ENCODE measurements at places on chromosomes 2 and 18.
A peak's percentile ranks its signal among the peaks of the same experiment; 100 is the strongest.

GRCh38 chr18:26483633-26484032, 64.7 kb downstream of the KCTD1 start:
- no peaks in the 10 kb centered on the region for H3K27me3 ChIP-seq
- DNase-seq, result no peak
- H3K27ac ChIP-seq, result no peak overlapping the region
- no peak overlapping the region for H3K4me3 ChIP-seq
- H3K4me1 ChIP-seq, result peaks cover 36% of the 10 kb centered on the region
- no peaks in the 10 kb centered on the region for H3K36me3 ChIP-seq

GRCh38 chr2:140248623-140249022, 1468.4 kb upstream of the NXPH2 start:
- DNase-seq, result no peak
- H3K4me1 ChIP-seq, result no peaks in the 10 kb centered on the region
- no peak overlapping the region for H3K4me3 ChIP-seq
- no peak overlapping the region for H3K27ac ChIP-seq
- H3K36me3 ChIP-seq, result no peaks in the 10 kb centered on the region

DNA sequence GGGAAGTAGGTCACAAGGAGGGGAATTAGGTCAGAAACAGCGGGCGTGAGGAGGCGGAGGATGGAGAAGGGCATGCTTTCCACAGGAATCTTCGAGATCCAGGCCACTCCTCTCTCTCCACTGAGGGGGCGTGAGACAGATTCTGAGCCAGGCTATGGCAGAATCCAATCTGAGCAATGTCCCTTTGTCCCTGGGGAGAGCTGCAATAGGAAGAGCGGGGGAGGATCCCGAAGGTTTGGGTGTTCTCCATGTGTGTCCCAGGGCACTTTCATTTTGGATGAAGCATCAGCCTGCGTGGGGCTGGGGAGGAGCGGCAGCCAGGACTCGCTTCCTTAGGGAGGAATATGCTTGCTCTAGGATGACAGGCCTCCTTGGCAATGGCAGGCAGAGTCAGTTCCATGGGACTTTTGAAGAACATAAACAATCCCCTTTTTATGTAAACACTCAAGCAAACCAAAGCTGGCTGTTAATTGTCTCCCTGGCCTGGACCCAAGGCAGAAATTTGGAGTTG, 84.0 kb downstream of the LIPG start:
- no peaks in the 10 kb centered on the region for H3K36me3 ChIP-seq
- no peaks in the 10 kb centered on the region for H3K27me3 ChIP-seq
- H3K27ac ChIP-seq, result peak overlapping the region; percentile 69
- peak overlapping the region; percentile 13 for H3K4me3 ChIP-seq

DNA sequence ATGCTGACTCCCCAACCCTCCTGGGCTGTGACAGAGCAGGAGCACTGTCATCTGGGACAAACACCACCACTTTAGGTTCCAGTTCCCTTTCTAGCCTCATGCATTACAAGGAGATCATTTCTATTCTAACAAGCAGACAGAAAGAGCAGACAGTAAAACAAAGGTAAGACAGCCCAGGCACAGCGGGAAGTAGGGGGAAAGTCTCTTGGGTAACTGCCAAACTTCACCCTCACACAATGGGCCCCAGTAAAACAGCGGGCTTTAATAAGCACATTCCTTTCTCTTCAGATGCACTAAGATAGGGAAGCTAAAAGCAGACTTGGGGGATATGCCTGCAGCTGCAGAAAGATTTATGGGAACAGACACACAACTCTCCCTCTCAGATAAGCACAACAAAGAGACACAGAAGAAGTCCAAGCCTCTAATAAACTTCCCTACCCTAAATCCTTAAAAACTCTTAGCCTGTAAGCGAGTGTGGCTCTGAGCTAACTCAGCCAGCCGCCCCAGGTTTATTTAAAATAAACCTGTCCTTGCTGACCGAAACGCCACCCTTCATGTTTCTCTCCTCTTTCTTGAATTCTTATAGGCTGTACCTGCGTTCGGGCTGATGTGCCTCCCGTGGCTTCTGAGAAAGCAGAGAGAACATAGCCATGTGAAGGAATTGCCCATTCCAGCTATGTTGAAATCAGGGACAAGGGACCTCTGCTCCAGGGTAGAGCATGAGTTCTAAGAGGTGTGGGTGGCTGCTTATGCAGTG, 726.8 kb upstream of the DDX18 start:
- H3K27ac ChIP-seq, result no peak overlapping the region
- no peak for DNase-seq
- no peak overlapping the region for H3K4me3 ChIP-seq
- H3K4me1 ChIP-seq, result no peaks in the 10 kb centered on the region
- no peaks in the 10 kb centered on the region for H3K27me3 ChIP-seq

GRCh38 chr2:46487667-46488335, 8.4 kb downstream of the TMEM247 start:
- no peaks in the 10 kb centered on the region for H3K36me3 ChIP-seq
- peaks cover 43% of the 10 kb centered on the region for H3K4me1 ChIP-seq
- no peaks in the 10 kb centered on the region for H3K27me3 ChIP-seq
- no peak for DNase-seq

- H3K36me3 ChIP-seq, result no peaks in the 10 kb centered on the region
- H3K27ac ChIP-seq, result no peak overlapping the region
- no peak overlapping the region for H3K4me3 ChIP-seq
- peak; percentile 13 for DNase-seq
- H3K27me3 ChIP-seq, result no peaks in the 10 kb centered on the region
Measured at GRCh38 chr2:29562896-29563295, 358.5 kb downstream of the ALK start.

GRCh38 chr2:135818937-135819610, 17.9 kb downstream of the LCT start:
- no peak for DNase-seq
- no peaks in the 10 kb centered on the region for H3K36me3 ChIP-seq
- no peaks in the 10 kb centered on the region for H3K4me1 ChIP-seq
- H3K4me3 ChIP-seq, result no peak overlapping the region

DNA sequence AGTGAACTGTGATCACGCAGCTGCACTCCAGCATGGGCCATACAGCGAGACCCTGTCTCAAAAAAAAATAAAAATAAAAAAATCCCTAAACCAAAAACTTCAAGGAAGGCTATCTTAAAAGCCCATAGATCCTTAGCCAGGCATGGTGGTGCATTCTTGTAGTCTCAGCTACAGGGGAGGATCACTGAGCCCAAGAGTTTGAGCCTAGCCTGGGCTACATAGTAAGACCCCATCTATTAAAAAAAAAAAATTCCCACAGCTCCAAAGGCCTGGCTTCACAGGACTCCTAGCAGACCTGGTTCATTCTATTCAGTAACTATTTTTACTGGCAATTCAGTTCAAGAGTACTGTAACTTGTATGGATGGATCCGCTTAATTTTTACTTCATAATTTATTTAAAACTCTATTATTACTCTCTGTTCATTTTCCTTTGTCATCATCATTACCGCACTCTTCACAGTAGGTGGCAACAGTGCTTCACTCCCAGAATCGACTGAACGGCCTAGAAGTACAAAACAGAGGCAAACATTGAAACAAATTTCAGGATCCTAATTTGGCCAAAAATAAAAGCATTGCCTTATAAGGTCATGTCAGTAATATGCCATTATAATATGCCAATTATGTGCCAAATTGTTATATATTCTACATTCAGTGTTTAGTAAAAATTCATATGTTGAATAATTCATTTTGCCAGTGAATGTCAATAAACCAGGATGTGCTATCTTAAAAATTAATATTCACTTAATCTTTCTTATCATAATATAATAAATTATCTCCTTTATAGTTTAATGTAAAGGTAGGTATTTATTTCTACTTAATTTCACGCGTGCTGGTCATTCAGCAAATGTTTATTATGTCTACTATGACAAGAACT, 14.3 kb upstream of the STAM2 start:
- H3K36me3 ChIP-seq, result no peaks in the 10 kb centered on the region
- H3K4me1 ChIP-seq, result no peaks in the 10 kb centered on the region
- no peak for DNase-seq

Data from vagina (tissue), 2 donors.